ENCODE measurements at places on chromosomes 13 and 19.

DNA sequence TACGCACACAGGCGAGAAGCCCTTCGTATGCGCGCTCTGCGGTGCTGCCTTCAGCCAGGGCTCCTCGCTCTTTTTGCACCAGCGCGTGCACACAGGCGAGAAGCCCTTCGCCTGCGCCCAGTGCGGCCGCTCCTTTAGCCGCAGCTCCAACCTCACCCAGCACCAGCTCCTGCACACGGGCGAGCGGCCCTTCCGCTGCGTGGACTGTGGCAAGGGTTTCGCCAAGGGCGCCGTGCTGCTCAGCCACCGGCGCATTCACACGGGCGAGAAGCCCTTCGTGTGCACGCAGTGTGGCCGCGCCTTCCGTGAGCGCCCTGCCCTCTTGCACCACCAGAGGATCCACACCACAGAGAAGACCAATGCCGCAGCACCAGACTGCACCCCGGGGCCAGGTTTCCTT, 4.7 kb downstream of the ZNF324B start:
- DNase-seq = no peak

DNA sequence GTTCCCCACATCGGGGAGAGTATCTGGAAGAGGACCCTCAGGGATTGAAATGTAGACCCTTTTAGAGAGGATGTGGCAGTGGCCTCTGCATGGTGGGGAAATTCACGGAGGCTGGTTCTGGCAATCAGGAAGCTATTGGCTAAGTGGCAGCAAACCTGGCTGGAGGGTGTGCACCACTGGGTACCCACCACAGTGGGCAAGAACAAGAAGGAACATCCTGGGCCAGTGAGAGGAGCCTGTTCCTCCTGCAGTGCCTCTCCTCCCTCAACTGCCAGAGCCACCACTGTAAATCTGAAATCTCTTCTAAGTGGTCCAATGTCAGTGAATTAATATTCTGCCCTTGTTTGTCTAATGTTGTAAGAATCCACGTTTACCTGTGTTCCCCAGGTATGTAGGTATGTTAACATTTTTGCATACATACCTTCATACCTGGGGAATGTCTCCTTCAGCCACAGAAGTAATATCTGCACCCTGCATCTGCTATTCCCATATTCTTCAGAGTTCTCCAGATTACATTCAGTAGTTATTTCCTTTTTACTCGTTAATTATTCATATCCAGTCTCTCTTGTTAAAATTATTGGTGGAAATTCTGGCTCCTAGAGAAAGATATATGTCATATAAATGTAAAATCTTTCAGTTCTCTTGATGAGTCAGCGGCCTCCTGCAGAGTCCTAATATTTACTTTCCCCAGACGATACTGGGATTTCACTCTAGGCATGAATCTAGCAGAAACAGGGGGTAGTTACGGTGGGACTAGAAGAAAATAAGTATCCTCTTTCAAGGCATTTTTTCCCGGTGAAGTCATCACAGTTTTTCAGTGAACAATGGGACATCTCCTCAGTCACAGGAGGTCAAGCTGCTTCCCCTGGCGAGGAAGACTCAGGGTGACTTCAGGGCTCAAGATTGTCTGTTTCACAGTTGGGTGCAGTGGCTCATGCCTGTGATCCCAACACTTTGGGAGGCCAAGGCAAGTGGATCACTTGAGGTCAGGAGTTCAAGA, 148.3 kb downstream of the MYO16 start:
- DNase-seq = no peak

DNA sequence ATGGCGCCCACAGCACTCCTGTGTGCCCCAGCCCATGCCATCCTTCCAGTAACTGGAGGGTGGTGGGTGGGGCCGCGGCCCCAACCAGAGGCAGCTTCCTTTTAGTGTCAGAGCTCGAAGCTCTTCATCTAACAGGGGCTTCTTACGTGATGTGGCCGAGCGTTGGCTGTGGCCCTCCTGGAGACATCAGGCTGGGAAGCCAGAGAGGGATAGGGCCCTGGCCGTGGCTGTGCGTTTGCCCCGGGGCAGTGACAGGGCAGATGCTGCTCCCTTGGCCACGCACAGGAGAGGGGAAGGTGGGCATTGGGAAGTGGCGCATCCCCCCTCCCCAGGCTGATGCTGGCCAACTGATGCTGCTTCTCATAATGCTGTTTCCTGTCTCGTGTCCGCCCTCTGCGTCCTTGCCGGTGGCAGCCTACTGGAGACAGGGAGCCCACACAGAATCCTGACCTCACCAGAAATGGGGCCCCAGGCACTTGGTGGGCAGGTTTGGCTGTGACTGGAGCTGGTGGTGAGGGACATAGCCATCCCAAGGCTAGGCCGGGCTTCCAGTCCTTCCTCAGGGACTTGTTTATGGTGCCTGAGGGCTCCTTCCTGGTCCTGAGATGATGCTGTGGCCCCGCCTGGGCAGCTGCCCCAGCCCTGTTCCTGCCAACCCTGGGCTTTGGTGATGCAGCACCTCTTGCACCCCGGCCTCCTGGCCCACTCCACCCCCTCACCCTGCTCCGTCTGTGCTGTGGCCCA, 34.3 kb downstream of the ATP4B start:
- DNase-seq = no peak

- peak; percentile 84 for DNase-seq
These were observed 5.1 kb downstream of the NOTCH3 start for GRCh38 chr19:15195371-15196334.

DNA sequence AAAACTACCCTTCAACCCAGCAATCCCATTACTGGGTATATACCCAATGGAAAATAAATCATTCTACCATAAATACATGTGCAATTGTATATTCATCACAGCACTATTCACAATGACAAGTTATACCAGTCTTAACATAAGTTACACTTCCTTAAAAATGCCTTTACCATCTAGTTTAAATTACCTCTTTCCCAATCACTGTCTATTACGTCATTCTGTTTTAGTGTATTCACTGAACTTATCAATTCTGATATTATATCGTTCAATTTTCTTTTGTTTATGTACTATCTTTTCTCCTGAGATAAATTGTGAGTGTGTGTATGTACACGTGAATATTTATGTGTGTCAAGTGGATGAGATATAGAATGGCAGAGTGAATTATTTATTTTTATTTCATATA, 1416.8 kb downstream of the OLFM4 start:
- DNase-seq = no peak

Measured in tongue (tissue), 3 donors.